ENCODE measurements at places on chromosomes 3 and 15. TPM values are rescaled to one million over a fixed set of nuclear protein-coding genes. Genes with fewer than 3 reads are reported as not detected.

Gene CPB1
- total RNA-seq: 0.07 TPM

Gene ISLR
- 15.1 TPM for total RNA-seq

Gene ZNF620
- total RNA-seq: 8.8 TPM

Gene DPH3
- total RNA-seq: 15.0 TPM

Gene LRRC31
- total RNA-seq: not detected

Gene PPM1L
- 5.7 TPM for total RNA-seq

Gene MOBP
- 1.0 TPM for total RNA-seq

Gene C2CD4B
- total RNA-seq: 0.31 TPM
